ENCODE measurements at places on chromosomes 2 and 18.

DNA sequence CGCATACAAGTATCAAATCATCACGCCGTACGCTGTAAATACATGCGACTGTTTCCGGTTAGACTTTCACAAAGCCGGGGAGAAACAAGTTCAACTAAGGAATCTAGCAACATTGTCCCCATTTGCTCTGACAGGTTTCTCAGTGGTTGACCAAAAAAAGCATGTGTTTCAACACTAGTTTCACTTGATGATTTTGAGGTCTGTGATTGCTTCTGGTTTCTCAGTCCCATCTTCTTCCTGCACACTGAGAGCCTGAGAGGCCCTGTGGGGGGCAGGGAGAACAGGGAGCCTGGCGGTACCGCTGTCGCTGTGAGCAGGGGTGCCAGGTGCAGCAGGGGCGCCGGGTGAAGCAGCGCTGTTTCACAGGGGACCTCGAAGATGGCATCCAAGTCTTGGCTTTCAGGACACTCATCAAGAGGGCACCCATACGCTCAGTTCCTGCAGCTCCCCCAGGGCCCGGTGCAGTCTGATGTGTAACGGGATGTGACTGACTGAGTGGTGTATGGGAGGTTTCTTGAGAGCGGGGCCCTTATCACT lies 270.9 kb downstream of the TWIST2 start:
- DNase-seq: no peak

DNA sequence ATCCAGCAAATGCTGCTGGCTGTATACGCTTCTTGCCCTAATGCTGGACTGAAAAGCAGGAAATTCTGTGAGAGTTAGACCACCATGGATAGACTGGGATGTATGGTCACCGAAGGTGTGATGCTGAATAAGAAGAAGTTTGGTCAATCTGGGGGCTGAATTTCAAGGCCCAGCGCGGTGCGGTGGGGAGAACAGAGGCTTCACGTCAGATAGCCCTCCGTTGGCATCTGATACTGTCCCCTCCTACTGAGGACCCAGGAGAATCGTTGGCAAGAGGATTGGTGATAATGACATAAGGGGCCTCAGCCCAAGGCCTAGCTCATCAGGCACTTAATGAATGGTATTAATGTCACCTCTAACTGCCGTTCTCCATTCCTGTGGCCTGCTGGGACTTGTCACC lies 97.3 kb upstream of the ST3GAL5 start:
- no peak for DNase-seq

GRCh38 chr2:164701565-164701964 lies 80.3 kb upstream of the GRB14 start:
- DNase-seq: no peak

GRCh38 chr2:217971166-217971565 lies 31.6 kb downstream of the TNS1 start:
- no peak for DNase-seq

GRCh38 chr2:239113171-239113570 lies 265.3 kb downstream of the TWIST2 start:
- no peak for DNase-seq

DNA sequence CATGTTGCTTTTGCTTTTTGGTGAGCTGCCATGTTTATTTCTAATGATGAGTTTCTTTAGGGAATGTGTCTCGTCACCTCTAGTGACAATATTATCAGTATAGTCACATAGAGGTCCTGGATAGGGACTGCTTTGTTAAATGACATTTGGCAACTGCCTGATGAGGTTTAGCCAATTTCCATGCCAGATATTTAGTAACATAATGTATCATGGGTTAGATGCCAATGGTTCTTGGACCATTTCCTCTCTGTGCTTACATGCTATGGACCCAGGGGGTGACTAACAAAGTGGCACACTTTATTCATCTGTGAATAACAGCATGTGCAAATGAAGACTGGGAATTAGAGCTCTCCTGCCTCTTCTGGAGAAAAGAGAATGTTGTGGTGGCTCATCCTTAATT lies 56.2 kb upstream of the RAB27B start:
- DNase-seq: no peak

DNA sequence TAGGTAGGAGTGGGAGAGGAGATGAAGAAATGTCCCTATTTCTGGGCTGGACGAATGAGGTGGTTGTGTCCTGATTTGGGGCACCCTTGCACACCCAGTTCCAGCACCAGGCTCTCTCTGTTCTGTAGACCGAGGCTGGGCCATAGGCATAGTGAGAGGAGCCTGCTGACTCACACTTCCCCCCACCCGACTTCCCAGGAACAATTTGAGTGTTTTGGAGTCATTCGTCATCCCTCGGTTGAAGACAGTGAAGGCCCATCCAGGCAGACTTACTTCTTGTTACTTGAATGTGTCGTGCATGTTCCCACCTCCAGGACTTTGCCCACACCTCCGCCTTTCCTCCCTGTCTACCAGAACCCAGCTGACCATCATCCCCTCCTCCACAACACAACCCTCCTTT lies 179.1 kb downstream of the HAUS1 start:
- DNase-seq: no peak

- DNase-seq: no peak
These were observed 2.1 kb upstream of the GAREM2 start for GRCh38 chr2:26170795-26171194.

DNA sequence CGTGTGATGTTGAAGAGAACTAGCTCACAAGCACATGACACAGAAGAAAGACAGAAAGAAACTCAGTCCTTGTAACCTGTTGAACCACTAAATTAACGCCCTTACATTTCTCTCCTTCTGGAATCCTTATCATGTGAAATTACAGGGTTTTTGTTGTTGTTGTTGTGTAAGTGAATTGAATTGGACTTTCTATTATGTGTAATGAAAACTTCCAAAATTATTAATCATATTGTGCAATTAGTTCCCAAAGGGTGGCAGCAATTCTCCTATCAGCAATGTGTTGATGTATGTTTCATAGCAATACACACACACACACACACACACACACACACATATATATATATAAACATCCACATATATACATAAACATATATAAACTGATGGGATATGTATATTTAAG lies 402.2 kb upstream of the TCF4 start:
- no peak for DNase-seq

GRCh38 chr2:29309090-29310029 lies 194.1 kb downstream of the CLIP4 start:
- DNase-seq: peak; percentile 60

- no peak for DNase-seq
These were observed 4.9 kb downstream of the OTOF start for GRCh38 chr2:26472821-26473655.
